Esophagus muscularis mucosa (tissue), 4 donors: ENCODE measurements at places on chromosomes 5 and 9. TPM values are rescaled to one million over a fixed set of nuclear protein-coding genes. Genes with fewer than 3 reads are reported as not detected.

The RCL1 gene
- total RNA-seq = 13.4 TPM

DNA sequence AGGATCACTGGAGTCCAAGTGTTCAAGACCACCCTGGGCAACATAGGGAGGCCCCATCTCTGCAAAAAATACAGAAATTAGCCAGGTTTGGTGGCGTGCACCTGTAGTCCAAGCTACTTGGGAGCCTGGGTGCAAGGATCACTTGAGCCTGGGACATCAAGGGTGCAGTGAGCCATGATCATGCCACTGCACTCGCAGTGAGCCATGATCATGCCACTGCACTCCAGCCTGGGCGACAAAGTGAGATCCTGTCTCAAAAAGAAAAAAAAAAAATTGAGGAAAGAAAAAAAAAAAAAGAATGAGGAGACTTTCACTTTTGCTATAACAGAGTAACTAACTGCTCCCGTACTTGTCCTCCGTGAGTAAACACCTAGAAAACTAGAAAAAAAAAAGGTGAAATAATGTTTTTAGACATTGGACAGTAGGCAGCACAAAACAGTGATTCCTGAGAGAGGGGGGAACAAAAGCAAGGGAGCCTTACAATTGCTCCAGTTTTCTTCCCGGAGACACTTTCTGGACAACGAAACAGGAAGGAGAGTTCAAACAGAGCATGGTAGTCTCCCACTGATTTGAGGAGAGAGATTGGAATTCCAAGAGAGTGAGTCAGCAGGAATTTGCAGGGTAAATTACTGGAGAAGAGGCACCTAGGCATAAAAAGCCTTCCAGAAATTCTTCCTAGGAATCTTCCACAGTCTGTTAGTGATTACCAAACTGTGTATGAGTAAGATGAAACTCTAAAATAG, 6.9 kb upstream of the ZBTB5 start:
- DNase-seq = no peak

DNA sequence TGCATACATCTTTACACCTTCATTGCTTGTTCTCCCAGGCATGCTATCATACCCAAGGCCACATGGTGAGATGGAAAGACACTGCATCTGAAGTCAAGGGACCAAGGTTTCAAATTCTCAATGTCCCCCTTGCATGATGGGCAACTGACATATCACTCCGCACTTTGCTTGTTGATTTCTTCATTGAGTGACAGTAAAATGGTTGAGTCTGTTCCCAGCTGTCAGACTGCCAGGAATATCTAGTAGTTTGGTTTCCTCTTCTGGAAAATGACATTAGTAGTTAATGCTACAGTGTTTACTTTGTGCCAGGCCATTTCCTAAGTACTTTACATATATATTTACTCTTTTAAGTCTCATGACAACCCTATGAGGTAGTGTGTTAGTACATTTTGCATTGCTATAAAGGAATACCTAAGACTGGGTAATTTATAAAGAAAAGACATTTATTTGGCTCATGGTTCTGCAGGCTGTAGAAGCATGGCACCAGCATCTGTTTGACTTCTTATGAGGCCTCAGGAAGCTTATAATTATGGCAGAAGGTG, 114.4 kb downstream of the PCSK1 start:
- DNase-seq = no peak

- peak; percentile 57 for DNase-seq
Observed at GRCh38 chr5:175765858-175766257, 105.5 kb upstream of the CPLX2 start.

DNA sequence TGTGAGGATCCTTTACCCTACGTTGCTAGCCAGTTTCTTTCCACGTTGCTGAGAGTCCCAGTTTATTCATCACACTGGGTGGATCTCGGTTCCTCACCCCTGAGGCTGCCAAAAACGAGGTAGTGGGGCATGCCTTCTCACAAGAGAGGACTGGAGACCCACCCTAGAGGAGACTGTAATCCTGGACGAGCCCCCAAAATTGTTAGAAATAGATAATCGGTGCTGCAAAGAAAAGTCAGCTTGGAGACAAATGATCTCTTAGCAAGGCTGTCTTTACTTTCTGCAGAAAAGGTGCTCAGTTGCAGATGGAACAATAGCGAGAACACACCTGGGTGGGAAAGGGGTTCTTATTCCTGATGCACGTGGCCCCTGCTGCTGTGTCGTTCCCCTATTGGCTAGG, 101.8 kb downstream of the TMEM167A start:
- no peak for DNase-seq

The SPATA31A3 gene
- total RNA-seq = not detected

DNA sequence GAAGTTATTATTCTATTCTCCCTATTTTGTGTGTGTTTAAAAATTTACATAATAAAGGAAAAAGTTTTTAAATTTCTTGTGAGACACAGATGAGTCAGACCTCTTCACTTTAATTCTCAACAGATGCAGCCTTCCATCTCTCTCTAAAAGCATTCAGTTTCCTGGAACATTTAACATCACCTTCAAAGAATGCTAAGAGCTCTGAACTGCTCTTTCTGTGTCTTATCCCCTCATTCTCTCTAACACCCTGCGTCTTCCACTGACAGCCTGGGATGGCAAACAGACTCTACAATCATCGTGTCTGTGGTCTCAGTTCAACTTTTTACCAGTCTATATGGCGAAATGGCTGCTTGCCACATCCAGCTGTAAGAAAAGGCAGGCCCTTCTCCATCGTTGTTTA, 173.0 kb downstream of the HINT1 start:
- DNase-seq = no peak

The C1QTNF2 gene
- total RNA-seq = 1.3 TPM

The MCIDAS gene
- not detected for total RNA-seq

GRCh38 chr9:111992523-111992922, 95.9 kb downstream of the UGCG start:
- no peak for DNase-seq

DNA sequence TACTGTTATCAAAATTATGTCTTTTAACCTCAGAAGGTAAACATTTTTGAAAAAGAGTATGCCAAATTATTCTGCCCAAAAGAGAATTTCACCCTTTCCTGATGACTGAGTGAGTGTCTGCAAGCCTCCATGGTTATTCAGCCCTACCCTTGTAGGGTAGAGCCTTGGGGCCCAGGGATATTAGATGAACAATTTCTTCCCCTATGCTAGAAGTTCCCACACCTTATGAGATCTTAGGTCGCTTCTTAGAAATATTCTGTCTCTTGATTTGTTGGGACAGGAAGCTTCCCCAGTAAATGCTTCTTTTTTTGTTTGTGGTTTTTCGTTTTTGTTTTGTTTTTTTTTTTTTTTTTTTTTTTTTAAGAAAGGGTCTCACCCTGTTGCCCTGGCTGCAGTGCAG, 3.1 kb downstream of the CRB2 start:
- no peak for DNase-seq

- no peak for DNase-seq
Observed at GRCh38 chr5:56596155-56596554, 219.2 kb upstream of the MAP3K1 start.

The BTNL3 gene
- total RNA-seq = not detected

The MSMP gene
- total RNA-seq = not detected

- DNase-seq = no peak
Observed at GRCh38 chr9:37408933-37409710, 13.4 kb upstream of the GRHPR start.

GRCh38 chr9:25513509-25514033, 164.7 kb downstream of the TUSC1 start:
- DNase-seq = no peak

The LCN12 gene
- not detected for total RNA-seq

The CCDC69 gene
- 217 TPM for total RNA-seq
